Left cardiac atrium (tissue), 4 donors: ENCODE measurements at places on chromosomes 3 and 15. TPM values are rescaled to one million over a fixed set of nuclear protein-coding genes. Genes with fewer than 3 reads are reported as not detected.

GRCh38 chr3:25547943-25548674 is 116.6 kb downstream of the TOP2B start:
- DNase-seq = no peak

DNA sequence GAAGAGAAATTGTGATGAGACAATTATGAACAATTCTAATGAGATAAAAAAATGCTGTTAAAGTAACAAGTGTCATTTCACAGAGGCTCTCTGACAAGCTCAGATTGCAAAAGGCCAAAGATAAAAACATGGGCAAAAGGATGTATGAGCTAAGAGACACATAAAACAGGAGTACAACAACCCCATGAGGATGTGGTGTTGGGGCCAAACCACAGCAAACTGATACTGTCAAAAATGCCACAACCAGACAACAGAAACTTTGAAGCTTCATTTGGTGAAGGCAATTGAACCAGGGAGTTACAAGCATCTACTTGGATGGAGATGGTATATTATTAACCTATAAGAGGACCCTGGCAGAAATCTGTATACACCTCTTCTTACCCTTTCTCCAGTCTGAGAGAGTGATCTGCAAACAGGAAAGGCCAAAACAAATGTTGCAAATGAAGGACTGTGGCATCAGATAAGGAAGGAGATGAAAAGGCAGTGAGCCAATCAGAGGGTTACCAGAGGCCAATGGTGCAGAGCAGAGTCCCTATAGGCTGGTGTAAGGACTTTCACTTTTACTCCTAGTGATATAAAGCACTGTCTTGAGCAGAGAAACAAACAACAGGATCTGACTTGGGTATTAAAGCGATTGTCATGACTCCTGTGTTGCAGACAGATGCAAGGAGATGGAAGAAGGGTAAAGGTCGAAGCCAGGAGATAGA is 659.0 kb downstream of the NTRK3 start:
- no peak for DNase-seq

- DNase-seq = no peak
These were observed 106.9 kb downstream of the LRRN1 start for GRCh38 chr3:3906171-3906570.

KLF13 gene
- total RNA-seq = 69.9 TPM

- DNase-seq = no peak
These were observed 693.2 kb upstream of the CCDC54 start for GRCh38 chr3:106683953-106684620.

- no peak for DNase-seq
These were observed 281.9 kb upstream of the ONECUT1 start for GRCh38 chr15:53072077-53072476.

- DNase-seq = no peak
These were observed 9.9 kb downstream of the RAMAC start for GRCh38 chr15:82995938-82996337.

- DNase-seq = no peak
These were observed 32.3 kb downstream of the ZNF710 start for GRCh38 chr15:90033448-90033847.

DNA sequence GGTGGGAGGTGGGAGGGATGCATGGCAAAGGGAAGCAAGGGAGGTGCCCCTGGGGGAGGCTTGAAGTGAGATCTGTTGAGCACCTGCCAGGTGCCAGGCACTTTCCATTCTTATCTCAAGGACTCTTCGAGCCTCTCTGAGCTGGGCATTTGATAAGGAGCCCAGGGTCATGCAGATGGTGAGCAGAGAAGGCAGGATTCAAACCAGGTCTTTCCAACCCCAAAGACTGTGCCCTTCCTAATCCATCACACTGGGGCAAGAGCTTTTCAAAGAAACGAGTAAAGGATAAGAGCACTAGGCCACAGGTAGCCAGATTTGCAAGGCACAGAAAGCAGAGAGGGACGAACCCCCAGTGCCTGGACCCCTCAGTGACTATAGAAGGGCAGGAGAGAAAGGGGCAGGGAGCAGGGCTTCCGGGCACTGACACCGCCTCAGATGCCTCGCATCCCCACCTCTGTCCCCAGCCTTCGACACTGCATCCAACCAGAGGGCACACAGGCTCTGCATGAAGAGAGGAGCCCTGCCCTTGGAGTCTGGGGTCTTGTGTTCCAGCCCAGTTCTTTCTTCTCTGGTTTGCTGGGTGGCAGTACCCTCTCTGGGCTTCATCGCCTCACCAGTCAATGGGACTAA is 21.0 kb downstream of the IGDCC4 start:
- DNase-seq = no peak

DNA sequence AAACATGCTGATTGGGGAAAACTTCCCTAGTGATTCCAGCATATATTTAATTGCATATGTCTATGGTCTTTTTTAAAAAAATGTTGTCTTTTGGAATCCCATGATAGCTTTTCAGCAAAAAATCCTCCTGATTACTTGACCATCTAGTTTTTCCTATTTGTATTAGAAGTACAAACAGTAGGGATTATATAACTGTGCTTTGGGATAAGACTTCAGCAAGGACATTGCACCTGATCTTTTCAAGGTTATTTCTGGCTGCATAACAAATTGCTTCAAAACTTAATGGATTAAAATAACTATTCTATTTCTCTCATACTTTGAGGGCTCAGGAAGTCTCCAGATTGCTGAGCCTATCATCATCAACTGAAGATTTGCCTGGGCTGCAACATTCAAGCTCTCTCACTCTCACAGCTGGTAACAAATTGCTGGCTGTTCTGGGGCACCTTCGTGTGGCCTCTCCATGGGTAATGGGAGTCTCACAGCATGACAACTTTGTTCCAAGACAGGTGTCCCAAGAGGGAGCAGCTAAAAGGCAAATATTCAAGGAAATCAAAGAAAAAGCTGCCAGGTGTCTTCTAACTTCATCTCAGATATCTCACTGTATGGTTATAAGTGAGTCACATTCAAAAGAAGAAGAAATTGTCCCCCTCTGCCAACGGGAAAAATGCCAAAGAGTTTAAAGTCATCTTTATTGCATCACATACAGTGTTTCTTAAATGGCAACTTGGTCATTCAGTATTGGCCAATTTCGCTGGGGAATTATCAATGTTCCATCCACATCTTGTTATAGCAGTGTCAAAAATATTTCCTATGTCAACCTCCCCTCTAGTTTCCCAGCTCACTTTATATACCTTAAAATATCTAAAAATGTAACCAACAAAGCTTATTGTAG is 644.5 kb upstream of the GRM7 start:
- DNase-seq = no peak

DNA sequence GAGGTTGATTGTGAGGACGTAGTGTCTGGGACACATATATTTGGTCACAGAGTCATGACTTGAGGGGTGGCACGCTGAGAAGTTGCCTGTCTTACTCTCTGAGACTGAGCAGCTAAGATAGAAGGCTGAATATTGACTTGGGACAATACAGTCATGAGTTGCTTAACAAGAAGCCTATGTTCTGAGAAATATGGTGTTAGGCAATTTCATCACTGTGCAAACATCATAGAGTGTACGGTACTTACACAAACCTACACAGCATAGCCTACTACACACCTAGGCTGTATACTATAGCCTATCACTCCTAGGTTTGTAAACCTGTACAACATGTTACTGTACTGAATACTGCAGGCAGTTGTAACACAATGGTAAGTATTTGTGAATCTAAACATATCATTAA is 30.3 kb upstream of the SPESP1 start:
- DNase-seq = no peak
